ENCODE measurements at places on chromosomes 16 and 17.

DNA sequence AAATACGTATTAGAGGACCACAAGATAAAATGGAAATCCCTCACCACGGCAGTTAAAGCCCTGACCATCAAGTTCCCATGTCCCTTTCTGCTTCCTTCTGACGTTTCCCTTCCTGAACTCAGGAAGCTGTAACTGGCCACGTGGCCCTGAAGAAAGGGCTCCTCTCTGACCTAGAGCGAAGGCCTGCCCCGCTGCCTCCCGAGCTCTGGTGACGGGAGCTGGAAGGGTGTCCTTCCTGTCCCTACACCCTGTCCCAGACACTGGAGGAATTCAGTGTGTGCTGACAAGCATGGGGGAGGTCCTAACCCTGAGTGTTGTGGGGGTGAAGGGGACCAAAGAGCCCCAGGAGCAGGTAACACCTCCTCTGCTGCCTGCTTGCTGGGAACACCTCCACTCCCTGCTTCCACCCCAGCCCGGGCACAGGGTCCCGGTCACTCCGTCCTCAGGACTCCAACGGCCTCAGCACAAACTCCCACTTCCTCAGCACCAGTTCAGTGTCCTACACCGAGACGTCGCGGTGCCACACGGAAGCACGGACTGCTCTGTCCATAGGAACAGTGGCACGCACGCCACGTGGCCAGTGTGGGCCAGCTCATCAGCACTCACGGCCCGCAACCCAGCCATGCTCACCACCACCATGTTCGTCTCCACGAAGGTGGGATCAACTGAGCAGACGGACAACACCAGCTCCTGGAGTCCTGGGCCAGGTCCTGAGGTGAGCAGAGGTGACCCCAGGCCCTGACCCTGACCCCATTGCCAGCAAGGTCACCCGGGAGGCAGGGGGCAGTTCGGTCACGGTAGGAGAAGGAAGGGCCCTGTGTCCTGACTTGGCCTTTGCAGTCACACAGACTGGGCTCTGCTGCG, 16.9 kb downstream of the TMEM235 start:
- no peak for DNase-seq

GRCh38 chr16:15587152-15587825, 55.7 kb downstream of the MARF1 start:
- DNase-seq = no peak

DNA sequence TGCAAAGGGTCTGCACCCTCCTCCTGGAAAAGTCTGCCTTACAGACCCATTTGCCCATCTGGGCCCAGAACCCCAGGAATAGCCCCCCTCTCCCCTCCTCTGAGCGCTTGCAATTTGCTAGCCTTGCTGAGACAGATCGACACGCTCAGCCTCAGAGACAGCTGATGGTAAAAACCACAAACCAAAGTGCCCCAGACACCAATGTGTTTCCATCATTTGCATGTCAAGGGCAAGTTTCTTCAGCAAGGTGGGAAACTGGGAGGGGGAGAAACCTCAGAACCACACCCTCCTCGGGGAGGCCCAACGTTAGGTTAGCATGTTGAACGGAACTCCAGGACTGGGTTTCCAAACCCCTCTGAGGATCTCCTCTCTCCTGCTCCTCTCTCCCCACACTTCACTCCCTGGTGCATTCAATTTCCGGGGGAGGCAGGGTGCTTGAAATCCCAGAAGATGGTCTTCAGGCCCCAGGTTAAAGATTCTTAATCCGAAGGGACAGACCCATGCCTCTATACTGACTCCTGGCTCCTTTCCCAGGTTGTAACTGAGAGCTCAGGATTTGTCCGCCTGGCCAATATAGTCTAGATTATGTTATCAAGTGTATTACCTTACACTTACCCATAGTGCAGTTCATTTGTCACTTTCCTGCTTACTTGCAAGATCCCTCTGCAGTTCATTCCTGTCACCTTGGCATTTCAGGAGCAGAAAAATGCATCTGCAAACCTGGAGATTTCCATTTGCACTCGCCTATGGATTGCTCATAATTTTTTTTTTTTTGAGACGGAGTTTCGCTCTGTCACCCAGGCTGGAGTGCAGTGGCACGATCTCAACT, 1.3 kb upstream of the CUEDC1 start:
- DNase-seq = no peak

DNA sequence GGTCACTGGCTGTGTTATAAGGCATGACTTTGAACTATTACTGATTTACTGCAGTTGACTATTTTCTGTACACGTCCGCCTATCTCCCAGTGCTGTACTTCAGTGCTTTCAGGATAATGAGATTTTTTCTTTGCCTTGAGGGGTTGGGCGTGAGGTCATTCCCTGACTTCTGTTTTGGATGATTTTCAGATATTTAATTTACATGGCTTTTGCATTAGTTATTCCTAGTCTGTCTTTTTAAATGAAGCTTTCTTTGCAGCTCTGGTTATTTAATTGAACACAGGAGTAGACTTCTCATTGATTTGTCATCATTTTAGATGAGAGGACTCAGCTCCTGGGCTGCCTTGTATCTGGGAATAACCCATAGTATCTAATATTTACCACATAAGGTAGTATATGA, 23.7 kb downstream of the WIPF2 start:
- no peak for DNase-seq

GRCh38 chr16:67547423-67548264, 14.7 kb upstream of the CTCF start:
- DNase-seq = no peak

DNA sequence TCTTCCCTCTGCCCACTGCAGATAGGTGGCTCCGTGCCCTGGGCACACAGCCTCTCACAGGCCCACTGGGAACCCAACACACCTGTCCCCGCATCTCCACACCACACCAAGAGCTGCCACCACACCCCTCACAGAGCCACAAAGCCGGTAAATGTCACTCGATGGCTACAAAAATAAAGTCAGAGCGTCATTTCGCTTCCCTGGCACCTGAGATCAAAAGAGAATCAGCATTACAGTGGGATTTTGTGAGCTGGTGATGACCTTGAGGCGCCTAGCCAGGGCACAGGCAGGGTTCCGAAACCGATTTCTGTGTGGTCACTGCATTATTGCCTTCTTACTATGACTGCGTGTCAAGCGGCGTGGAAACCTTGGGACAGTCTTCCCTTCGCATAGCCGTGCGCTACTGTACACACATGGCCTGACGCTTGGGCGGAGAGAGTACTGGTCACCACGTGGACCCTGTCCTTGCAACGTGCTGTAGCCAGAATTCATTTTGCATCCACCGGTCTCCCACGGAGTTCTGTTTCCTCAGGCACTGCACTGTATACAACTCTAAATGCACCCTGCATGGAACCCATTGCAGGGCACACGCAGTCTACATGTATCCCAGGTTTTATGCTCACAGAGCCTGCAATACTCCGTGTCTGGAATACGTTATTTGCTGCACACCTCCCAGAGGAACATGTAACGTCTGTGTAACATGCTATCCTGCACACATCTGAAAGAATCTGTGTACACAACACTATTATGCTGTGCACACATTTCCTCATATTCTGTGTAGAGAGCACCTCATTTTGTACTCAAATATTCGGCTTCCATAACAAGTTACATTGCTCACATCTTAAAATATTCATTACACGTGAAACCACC, 5.8 kb upstream of the FOXF1 start:
- DNase-seq = no peak

GRCh38 chr17:17433000-17433703, 43.6 kb upstream of the MED9 start:
- no peak for DNase-seq

- no peak for DNase-seq
Observed at GRCh38 chr16:72199761-72200337, 27.9 kb upstream of the PMFBP1 start.

DNA sequence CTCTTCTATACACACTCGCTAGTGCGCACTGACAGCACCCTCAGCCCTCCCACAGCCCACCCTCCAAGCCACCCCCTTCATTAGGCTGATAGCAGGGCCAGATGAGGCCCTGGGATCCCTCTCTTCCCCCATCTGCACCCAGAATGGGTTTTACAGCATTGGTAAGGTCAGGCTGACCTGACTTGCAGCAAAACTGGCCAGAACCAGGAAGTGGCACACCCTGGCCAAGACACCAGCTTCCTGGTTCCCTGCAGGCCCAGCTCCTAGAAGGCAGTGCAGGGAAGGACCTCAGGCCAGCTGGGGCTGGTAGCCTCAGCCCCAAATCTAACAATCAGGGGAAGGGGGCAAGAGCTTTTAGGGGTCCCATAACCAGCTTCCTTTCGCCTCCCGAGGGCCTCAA, 50.0 kb upstream of the MRPS23 start:
- DNase-seq = no peak

GRCh38 chr17:61825448-61826137, 37.7 kb downstream of the BRIP1 start:
- no peak for DNase-seq

DNA sequence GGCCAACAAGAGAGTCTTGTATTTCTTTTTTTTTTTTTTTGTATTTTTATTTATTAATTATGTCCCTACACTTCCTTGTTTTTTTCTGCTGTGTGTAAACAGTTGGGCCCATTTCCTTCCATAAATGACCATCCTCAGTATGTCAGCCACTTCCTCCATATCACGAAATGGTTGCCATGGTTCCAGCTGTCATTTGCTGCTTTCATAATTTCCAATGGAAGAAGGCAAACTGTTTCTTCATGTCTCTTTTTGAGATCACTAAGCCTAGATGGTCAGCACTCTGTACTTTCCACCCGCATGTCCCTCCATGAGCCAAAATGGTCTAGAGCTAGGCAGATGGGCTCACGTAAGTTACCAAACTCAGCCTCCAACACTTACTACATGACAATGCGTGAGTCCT, 133.5 kb upstream of the FOXF1 start:
- DNase-seq = no peak

DNA sequence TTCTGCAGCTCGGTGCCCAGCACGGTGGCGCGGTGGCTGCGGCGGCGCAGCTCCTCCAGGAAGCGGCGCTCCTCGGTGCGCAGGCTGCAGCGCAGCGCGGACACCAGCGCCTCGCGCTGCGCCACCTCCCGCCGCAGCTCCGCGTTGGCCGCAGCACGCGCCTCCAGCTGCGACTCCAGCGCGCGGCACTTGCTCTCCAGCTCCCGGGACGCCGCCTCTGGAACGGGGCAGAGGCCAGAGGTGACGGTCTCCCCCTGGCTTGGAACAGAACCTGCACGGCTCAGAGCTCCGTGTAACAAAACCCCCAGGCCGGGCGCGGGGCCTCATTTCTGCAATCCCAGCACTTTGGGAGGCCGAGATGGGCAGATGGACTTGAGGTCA, 13.2 kb upstream of the CLUH start:
- no peak for DNase-seq

DNA sequence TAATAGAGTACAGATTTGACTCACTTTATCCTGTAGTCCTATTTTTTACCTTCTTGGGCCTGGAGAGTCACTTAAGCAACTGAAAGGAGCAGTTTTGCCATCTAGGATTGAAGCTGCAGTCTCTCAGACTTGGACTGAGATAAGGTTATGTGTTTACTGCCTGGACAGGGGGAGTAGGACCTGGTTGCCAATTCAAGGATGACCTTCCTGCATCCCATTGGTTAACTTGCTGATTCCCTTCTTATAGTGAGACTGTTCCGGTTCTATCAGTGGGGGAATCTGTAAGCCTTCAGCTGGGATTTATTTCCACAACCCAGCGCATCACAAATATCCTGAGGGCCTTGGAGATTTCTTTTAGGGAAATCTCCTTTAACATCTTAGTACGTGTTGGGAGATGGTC, 2.9 kb downstream of the UBN1 start:
- no peak for DNase-seq

- DNase-seq = no peak
Observed at GRCh38 chr16:1452530-1452929, 8.2 kb upstream of the CCDC154 start.

All from GM04503 (cell line).